Hematopoietic multipotent progenitor cell treated with erythropoietin and hydrocortisone succinate and interleukin-3 and kit ligand, for 15 days (in vitro differentiated cells): ENCODE measurements at places on chromosomes 12 and 14.

DNA sequence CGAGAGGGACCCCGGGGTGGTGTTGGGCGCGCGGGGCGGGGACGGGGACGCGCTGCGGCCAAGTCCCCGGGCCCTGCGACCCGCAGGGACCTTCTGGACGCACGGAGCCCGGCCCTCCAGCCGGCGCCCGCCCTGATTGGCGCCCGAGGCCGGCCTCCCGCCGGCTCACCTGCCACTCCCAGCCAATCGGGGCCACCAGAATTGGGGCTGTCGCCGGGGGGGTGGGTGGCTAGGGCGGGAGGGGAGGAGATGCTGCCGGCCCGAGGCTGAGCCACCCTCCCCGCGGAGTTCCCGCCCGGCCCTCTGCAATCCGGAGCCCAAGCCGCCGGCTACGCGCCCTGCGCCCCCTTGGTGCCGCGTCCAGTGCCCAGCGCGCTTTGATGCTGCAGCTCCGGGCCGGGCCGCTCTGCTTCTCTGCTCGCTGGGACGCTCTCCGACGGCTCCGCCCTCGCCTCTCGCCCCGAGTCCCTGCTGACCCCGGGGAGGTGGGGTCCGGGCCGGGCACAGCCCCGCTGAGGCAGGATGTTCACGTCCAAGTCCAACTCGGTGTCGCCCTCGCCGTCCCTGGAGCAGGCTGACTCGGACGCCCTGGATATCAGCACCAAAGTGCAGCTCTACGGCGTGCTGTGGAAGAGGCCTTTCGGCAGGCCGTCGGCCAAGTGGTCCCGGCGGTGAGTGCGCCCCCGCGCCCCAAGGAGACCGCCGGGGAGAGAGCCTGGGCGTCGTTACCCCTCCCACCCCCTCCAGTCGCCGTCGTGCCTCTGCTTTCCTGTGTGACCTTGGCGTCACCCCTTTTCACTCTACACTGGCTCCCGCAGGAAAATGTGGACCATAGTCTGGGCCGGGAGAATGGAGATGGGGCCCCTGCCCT lies at the start of gene PLEKHD1:
Gene PLEKHD1, plus strand, starts transcription at position 285 of the 871 bp plus-strand sequence. Its CDS starts 238 bp downstream, at position 523.
- DNase-seq: no peak

DNA sequence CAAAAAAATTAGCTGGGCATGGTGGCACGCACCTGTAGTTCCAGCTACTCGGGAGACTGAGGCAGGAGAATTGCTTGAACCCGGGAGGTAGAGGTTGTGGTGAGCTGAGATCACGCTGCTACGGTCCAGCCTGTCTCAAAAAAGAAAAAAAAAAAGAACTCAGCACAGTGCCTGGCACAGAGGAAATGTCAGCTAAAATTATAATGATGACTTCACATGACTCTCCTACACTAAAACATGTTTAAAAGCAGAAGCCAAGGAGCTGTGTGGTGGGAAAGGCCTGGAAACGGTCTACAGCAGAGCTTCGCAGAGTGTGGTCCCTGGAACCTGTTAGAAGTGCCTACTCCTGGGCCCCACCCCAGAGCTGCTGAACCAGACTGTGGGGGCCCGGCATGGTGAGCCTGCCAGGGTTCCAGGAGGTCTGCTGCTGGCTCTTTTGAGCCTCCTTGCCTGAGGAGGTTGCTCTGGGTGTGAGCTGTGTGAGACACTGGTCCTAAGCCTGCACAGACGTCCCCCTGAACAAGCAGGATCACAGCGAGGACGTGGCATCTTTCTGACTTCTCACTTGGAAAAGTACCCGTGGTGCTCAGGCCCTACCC lies 28.1 kb downstream of the TCHP start:
- no peak for DNase-seq

GRCh38 chr12:70982286-70982685 lies 61.7 kb upstream of the PTPRR start:
- no peak for DNase-seq

- no peak for DNase-seq
Observed at GRCh38 chr12:114882083-114882482, 198.1 kb upstream of the TBX3 start.

GRCh38 chr12:87704374-87704773 lies 324.8 kb downstream of the C12orf50 start:
- no peak for DNase-seq

DNA sequence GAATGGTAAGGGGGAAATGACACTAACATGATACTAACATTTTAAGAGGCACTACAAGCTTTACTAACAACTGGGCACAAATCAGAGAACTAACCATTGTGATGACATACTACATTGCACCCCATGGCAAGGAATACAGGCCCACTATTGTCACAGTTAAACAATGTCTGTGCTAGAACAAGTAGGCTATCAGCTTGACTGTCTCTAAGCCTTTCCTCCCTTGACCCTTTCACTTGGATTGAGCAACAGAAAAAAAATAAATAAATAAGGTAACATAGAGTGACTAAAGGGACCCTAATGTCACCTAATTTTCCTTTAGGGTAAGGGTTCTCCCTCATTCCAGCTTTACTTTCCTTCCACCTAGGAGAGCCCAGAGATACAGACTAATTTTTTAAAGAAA lies 4.4 kb downstream of the SLC38A2 start:
- DNase-seq: no peak

DNA sequence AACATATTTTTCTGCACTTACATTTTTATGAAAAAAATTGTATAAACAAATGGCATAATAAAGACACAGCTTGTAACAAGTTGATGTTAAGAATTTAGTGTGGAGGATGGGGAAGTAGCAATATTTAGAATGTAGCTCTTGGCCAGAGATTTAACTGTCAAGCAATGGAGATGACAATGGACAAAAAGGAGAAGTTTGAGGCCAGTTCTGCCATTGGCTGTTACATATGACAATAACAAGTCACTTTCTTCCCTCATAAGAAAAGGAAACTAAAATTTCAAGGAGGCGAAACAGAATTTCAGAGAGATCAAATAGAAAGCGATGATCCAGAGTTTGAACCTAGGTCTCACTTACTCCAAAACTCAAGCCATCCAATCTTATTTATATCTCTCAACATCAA lies 122.8 kb upstream of the CCDC175 start:
- DNase-seq: no peak

DNA sequence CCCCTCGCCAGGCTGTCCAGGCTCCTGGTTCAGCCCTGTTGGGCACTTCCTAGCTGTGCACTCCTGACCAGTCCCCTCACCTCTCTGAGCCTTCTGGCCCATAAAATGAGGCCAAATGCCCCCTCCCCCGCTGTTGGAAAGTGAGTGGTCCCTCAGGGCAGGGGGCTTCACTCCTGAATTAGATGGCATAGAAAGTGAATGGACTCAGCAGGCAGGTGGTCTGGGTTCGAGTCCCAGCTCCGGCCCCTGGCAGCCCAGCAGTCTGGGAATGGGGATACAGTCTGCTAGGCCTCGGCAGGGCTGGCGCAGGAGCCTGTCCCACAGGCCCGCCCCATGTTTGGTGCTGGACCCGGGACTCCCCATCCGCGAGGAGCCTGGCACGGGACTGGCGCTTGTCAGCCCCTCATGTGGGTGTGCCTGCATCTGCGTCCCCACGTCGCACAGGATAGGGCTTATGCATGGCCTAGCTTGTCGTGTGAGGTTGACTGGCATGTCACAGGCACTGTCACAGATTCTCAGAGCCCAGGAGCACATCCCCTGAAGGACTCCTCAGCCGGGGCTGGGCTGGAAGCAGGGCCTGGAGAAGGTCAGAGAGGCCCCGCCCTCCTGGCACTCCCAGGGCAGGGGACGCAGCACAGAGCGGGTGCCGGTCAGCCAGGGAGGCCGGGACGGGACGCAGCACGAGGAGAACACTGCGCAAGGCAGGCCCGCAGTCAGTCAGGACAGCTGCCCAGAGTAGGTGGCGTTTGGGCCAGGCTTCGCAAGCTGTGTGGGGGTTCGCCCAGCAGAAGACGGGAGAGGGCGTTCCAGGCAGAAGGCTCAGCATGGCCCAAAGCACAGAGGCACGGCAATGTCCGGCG lies 40.5 kb downstream of the DIO3 start:
- DNase-seq: no peak
